Right renal pelvis (tissue), 4 donors: ENCODE measurements at places on chromosomes 3 and 15.

GRCh38 chr3:9701711-9702110 lies 1.9 kb upstream of the CPNE9 start:
- no peak for DNase-seq

- DNase-seq, result no peak
Measured at GRCh38 chr3:156620260-156620659, 54.1 kb upstream of the TIPARP start.

DNA sequence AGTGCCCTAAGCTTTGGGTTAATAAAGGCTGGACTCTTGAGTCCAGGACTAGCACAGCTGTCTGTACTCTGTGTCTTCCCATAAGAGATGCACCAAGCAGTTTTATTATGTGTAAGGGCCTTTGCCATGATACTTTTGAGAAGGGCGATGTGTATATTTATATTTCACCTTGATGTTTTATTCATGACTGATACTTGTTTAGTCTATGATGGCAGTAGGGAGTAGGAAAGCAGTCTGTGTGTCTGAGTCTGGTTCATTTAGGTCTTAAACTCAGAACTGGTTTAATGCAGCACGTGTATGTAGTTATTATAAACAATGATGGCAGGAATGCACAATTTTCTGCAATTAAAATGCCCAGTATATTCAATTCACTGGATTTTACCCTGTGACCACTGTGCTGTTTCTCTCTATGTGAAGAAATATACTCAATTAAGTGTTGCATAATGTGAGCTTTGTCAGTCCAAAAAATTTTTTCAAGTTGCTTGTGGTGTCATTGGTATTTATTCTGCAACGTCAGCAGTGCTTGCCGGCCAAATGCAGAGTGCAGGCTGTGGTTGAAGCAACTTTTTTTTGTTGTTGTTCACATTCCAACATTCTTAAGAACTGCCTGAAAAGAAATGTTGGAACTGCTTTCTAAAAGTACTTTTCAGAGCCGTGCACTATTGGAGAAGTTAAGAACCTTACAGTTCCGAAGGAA lies 423.7 kb upstream of the SEMA6D start:
- DNase-seq, result no peak

- no peak for DNase-seq
Measured at GRCh38 chr15:92809880-92810361, 90.2 kb upstream of the CHD2 start.

DNA sequence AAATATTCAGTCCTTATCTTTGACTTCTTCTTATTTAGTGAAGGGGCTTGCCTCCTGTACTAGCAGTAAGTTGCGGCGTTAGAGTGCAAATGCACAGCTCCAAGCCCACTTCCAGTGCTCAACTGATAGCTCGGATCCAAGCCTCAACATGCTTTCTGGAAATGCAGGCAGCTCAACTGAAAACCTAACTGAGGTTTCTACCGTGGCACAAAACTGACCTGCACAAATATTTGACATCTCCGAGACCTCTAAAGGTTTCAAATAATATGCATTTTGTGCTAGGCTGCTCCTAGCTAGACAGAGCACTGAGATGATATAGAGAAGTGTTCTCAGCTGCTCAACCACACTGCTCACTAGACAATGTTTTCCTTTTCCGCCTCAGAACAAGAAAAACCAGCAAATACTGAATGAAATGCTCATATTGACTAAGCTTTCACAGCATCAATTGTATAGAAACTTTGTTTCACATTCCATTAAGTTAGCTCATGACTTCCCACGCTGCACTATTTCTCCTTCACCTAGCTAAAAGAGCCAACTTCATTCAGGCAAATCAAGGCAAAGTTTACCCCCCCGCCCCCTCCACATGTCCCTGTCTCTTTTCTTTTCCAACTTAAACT lies 822 bp downstream of the ZNF385D start:
- DNase-seq, result no peak

GRCh38 chr15:28909958-28910500 lies 24.3 kb downstream of the APBA2 start:
- no peak for DNase-seq

GRCh38 chr3:72372161-72372560 lies 476.1 kb downstream of the SHQ1 start:
- DNase-seq, result no peak

- DNase-seq, result no peak
Measured at GRCh38 chr15:41096178-41096577, 19.9 kb downstream of the INO80 start.
